NCI-H1417 (cell line): ENCODE measurements at places on chromosomes 2 and 18.
A peak's percentile ranks its signal among the peaks of the same experiment; 100 is the strongest.

- DNase-seq, result peak; percentile 2
Measured at GRCh38 chr2:156512451-156512850, 76.3 kb downstream of the GPD2 start.

GRCh38 chr18:2636126-2636631, 19.3 kb upstream of the SMCHD1 start:
- DNase-seq, result no peak

DNA sequence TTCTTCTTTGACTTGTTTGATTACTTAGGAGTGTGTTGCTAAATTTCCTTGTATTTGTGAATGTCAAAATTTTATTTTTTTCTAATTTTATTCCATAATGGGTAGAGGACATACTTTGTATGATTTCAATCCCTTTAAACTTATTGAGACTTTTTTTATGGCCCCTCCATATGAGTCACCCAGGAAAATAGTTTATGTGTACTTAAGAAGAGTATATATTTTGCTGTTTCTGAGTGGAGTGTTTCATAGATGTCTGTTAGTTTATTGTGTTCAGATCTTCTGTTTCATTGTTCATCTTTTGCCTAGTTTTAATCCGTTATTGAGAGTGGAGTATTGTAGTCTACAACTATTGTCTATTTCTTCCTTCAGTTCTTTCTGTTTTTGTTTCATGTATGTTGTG, 81.9 kb downstream of the EPB41L5 start:
- DNase-seq, result no peak

GRCh38 chr2:203650860-203651613, 55.4 kb upstream of the CD28 start:
- DNase-seq, result peak; percentile 36

DNA sequence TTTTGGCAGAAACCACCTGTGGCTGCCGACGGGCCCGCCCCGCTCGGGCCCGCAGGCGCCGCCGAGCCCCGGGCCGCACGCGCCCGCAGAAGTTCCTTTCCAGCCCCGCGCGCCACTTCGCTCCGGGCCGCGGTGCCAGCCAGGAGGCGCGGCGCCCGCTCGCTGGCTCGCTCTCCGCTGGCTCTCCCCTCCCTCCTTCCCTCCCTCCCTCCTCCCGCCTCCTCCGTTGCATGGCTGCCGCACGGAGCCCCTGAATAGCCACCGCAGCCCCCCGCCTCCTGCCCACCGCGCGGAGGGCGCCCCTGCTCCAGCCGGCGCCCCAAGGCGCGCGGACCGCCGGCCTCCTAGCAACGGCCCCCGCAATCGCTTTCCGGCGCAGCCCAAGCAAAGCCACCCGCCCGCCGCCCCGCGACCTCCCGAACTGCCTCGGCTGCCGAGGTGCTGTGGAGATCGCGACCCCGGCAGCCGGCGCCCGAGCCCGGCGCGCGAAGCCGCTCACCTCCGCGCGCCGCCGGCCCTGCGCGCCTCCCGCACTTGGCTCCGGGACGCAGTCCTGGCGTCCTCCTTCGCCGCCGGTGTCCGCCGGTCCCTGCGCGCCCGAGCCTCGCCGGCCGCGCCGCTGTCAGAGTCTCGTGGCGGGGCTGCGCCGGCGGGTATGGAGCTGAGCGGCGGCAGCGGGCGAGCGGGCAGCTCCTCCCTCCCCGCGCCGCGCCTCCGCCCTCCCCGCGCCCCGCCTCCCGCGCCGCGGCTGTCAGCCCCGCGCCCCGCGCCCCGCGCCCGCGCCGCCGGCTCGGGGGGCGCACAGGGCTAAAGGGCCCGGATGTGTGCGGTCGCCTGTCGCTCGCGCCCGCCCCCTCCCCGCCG, at the start of gene ZBTB7C:
Gene ZBTB7C, minus strand, starts transcription at position 657 of the 864 bp plus-strand sequence.
- DNase-seq, result peak; percentile 87

DNA sequence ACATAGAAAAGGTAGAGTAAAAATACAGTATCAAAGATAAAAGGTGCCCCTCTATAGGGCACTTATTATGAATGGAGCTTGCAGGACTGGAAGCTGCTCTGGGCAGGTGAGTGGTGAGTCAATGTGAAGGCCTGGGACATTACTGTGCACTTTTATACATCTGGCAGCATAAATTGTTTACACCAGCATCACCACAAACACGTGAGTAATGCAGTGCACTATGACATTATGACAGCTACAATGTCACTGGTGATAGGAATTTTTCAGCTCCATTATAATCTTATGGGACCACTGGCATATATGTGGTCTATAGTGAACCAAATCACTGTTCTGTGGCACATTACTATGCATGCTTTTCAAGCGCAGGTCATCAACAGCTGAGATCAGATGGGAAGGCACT, 48.1 kb downstream of the TPGS2 start:
- DNase-seq, result no peak

DNA sequence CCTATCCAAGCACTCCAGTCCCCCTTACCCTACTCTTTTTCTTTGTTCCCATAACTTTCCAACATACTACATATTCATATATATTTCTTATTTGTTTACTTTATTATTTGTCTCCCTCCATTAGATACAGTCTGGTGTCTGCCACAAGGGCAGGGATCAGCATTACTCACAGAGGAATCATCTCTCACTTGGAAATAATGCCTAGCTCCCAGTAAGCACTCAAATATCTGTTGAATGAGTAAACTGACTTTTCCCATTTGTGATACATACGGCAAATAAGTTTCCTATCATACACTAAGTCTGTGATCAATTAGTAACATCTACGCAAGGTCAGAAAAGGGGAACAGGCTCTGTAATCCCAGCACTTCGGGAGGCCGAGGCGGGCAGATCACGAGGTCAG, 18.7 kb downstream of the C1D start:
- no peak for DNase-seq

DNA sequence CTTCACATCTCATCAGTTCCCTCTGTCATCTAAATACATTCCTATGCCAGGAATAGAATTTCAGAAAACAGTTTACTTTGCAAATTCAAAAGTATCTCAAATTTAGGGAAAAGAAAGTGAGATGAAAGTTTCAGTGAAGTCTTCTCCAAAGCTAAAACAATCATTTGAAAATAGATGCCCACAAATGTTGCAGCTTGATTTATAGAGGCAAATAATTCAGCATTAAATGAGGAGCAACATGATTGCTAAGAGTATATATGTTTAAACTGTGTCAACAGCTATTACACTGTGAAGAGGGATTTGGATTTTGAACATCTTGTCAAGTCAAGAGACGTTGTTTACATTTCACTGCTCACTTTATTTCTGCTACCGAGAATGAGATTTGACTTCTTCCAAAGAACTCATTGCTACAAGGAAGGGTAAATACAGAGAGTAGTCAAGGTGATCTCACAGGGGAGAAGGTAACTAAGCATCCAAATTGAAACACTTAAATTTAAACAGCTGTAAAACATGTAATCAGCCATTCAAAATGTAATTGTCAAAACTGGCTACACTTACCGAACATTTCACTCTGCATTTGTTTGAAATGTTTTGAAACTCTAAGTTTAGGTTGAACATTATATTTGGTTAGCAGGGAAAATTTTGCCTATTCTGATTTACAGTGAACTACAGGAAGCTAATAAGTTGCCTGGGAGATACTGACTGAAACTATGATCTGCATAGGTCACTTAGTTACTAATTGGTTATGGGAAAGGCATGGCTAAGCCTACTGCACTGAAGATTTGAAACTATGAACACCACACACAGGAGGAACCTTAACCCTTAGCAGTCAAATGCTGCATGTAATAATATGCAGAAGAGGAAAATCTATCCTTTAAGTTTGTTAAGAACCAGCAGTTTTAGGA, 33.2 kb upstream of the GALNT3 start:
- DNase-seq, result peak; percentile 43
